ENCODE measurements at places on chromosomes 4 and X.

DNA sequence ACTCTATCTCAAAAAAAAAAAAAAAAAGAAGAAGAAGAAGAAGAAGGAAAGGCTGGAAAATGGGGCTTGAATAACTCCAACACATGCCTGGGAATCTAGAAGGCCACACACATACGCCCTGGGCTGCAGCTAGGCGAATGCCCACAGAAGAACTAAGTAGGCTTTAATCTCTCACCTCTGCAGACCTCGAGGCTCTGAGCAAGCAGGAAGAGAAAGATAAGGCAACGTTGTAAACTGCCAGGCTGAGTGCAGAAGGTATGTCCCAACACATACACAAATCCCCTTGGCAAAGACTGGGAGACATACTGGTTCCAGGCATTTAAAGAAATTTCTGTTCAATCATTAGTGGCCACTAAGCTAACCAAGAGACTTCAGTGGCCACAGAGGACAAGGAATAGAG lies 18.4 kb downstream of the SLC38A5 start:
- DNase-seq: no peak

DNA sequence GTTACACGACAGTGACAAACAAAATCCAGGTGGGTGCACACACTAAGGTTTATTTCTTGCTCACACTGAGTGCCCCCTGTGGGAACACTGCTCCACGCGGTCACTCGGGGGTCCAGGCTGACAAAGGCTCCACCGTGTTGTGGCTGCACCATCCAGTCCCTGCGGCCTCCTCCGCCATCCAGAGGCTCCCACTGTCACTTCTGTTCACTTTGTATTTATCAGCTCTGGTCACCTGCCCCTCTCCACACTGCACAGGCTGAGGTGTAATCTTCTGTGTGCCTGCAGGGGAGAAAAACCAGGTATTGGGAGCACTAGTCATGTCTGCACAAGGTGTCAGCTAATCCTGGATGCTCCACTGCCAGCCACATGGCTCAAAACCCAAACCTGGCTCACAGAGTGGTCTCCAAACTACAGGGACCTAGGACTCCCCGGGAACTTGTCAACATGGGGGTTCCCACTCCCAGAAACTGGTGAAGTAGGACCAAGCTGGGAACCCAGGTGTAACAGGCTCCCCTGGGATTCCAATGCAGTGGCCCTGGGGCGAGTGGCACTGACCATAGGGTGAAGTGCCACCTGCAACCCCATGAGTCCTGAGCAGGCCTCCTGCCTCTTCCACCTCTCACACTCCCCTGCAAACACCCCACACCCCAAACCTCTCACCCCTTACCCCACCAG lies 25.5 kb downstream of the HMX1 start:
- DNase-seq: no peak

DNA sequence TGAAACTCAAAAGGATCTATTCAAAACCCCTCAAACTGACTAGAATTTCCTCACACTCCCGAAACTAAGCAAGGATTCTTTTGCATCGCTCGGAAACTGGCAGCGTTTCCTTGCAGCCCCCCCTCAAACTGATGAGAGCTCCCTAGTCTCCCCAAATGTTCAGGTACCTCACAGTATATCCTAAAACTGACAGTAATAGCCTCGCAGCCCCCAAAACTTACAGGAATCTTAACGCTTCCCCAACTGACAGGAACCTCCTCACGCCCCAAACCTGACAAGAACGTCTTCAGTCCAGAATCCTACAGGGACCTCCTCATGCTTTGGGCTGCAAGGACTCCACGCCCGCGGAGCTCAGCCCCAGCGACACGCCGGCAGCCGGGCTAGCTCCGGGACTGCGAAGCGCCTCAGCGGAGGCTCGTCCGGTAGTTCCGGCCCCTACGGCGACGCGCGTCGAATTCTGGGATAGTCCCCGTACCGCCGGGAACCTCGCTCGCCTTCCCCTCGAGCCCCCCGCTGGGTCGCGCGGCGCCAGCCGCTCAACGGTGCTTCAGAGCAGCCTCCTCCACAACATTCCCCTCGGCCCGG lies 640 bp downstream of the PHF8 start:
- DNase-seq: no peak

GRCh38 chrX:94830717-94831116 lies 1156.7 kb downstream of the FAM133A start:
- DNase-seq: no peak

DNA sequence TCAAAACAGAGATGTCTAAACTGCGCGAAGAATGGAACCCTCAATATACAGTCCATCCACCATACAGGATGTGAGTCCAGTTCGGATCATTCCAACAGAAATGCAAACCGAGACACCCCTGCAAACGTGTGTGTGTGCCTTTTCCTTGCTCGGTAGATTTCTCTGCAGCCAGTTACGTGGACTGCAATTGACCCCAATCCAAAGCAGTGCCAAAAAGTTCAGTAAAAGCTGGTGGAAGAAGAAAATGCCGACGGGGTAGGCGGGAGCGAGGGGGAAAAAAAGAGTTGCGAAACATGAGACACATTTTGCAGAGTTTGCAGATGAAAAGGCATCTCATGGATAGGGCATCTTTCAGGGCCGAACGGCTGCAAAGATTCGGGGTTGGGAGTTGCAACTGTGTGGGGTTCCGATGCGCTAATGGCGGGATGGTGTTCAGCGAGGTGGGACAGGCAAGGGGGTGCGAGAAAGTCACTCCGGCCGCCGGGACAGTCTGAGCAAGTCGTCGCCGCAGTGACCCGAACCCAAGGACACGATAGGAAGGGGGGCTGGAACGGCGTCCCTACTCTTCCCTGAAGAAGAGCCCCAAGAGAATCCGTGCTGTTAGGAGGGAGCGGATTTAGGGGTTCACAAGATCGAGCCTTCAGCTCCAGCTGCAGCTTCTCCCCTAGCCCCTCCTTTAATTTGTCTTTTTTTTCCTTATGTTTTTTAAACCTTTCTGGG lies 3.8 kb downstream of the PHOX2B start:
- DNase-seq: no peak

- DNase-seq: no peak
Observed at GRCh38 chr4:2249526-2250356, 7.8 kb upstream of the HAUS3 start.

GRCh38 chrX:153527208-153527607 lies 9.8 kb downstream of the ATP2B3 start:
- no peak for DNase-seq

- DNase-seq: no peak
Observed at GRCh38 chr4:2246384-2247127, 4.6 kb upstream of the HAUS3 start.

DNA sequence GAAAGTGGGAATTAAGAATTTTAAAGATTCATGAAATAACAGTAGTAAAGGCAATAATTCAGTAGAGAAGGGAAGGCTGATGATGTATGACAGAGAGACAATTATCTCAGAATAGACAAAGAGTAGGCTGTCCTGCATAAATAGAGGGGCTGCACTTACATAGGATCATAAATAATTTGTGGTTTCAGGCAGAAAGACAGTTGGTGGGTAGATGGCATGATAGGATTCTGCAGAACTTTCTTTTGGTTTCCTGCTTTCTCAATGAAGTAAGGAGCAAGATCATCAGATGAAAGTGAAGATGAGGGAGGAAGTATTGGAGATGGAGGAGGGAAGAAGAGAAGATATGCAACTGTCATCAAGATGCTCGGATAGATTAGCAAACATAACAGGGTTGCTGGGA lies 604.9 kb upstream of the ZFP42 start:
- no peak for DNase-seq

- DNase-seq: no peak
Observed at GRCh38 chrX:135454816-135455215, 33.1 kb downstream of the SMIM10L2A start.

- DNase-seq: no peak
Observed at GRCh38 chr4:165124488-165124887, 11.8 kb upstream of the TMEM192 start.

GRCh38 chrX:130523460-130524394 lies 121.9 kb downstream of the RBMX2 start:
- no peak for DNase-seq

- no peak for DNase-seq
Observed at GRCh38 chr4:71841336-71841735, 57.5 kb upstream of the GC start.

DNA sequence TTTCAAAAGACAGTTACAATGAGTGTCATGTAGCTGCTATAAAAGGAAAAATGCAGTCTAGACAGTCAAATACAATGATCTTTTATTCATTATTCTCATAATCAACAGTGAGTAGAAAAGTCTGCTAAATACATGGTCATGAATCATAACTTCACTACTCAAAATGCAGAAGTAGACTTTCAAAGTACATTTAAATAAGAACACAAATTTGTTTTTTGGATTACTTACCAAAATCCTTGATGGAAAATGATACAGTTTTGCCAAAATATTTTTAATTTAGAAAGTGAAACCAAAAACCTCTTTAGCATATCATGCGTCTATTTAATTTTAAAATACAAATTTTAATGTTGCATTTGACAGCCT lies 4.9 kb downstream of the ACSL4 start:
- no peak for DNase-seq

- no peak for DNase-seq
Observed at GRCh38 chr4:40736910-40737309, 12.8 kb upstream of the NSUN7 start.

DNA sequence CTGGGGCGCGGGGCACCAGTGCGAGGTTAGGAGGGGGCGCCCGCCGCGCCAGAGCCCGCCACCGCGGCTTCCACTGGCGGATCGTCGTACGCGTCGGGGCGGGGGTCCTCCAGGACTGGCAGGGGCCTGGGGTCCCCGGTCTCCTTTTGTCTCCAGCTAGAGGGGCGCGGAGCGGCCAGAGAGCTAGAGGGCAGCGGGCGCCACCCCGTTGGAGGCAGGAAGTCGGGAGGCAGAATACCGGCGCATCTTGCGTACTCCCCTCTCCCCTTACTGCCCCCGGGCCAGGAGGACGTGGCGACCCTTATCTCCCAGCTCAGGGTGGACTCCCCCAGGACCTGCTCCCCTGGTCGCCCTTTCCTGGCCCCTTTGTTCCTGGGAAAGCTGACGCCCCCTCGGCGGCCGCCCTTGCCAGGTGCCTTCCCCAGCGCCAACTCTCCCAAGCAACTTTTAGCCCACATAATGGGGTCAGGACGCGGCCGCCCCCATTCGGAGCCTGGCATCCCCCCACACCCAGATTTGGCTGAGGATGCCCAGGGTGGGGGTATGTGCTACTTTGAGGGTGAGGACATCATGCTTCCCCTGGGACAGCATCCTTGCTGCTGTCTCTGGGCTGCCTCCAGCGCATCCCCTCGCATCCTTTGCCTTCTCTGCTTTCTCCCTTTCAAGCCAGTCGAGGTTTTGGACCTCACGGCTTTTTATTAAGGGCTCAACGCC lies 933 bp downstream of the CNKSR2 start:
- no peak for DNase-seq

DNA sequence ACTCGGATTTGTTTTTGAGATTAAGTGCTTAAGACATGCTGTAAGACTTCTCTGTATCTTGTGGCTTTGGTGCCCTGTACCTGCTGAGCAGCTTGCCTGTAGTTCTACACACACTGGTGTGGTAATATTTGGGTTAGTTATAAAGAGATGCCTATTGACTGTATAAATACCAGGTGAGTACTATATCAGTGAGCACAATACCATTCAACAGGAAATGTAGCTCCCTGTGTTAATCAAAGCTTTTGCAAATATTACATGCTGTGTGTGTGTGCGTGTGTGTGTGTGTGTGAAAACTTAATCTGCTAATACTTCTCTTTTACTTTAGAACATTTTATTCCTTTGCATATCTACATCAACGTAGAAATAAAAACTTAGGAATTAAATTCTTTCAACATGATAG lies 30.1 kb downstream of the MYOZ2 start:
- no peak for DNase-seq

GRCh38 chr4:10118048-10119004 lies 1.7 kb upstream of the WDR1 start:
- no peak for DNase-seq

DNA sequence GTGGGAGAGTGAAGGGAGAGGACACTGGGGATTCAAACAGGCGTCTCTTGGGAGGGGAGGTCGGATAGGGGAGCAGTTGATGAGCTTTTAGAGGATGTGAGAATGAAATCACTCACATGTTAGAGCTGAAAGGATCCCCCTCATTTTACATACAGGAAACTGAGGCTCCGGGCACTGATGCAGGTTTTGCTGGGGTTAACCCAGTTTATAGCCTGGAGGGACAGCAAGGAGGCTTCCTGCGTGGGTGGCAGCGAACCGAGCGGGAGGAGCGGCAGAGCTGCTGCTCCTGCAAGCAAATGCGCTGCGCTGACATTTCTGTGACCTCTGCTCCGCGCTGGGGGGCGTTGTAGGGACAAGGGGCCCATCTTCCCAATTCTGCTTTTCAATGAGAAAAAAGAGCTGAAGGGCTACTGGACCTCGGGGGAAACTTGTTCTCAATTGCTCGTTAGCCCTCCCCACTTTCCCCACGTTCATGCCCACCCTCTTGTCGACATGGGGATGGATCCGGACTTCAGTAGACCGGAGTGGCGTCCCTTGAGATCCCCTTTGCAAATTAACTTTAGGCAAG lies 1.2 kb upstream of the NEUROG2 start:
- DNase-seq: no peak

DNA sequence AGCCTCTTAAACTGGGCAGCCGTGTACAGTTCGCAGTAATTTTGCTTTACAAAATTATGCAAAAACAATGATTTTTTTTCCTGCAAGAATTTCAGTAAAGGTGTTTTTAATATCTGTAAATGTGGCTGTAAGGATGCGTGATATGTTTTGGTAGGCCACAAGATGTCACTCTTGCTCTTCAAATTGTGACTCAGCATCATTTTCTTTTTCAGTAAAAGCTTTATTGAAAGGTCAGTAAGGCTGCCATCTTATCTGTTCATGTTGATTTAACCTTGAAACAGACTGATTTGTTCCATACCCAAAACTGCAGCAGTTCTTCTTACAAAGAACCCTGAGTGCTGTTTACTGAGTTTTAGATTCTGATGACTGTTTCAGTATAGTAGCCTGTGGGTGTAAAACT lies 39.9 kb downstream of the TXLNG start:
- no peak for DNase-seq

DNA sequence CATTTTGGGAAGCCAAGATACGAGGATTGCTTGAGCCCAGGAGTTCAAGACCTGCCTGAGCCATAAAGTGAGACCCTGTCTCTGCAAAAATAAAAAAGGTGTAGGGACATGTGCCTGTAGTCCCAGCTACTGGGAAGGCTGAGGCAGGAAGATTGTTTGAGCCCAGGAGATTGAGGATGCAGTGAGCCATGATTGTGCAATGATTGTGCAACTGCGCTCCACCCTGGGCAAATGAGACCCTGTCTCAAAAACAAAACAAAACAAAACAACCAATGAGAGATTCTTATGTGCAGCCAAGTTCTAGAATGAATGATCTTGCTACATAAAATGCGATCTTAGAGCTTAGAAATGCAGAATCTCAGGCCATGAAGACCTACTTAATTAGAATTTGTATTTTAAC lies 22.5 kb downstream of the SLC9B2 start:
- no peak for DNase-seq

DNA sequence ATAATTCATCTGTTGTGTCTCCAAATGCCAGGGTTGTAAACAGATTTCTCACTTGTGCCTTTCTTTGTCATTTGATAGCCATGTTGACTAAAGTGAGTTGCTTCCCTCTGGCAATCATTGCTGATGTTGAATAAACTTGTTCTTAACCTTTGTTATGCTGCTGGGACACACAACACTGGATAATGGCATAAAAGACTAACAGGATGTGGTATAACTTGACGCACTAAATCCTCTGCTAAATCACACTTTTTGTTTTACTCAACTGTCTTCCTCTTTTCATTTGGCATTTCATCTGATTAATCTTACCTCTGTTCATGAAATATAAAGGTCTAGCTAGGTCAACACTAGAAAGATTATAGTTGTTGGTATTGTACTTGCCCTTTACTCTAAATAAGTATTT lies 17.6 kb upstream of the CXCL5 start:
- no peak for DNase-seq
